ENCODE measurements at places on chromosomes 1 and 21.

DNA sequence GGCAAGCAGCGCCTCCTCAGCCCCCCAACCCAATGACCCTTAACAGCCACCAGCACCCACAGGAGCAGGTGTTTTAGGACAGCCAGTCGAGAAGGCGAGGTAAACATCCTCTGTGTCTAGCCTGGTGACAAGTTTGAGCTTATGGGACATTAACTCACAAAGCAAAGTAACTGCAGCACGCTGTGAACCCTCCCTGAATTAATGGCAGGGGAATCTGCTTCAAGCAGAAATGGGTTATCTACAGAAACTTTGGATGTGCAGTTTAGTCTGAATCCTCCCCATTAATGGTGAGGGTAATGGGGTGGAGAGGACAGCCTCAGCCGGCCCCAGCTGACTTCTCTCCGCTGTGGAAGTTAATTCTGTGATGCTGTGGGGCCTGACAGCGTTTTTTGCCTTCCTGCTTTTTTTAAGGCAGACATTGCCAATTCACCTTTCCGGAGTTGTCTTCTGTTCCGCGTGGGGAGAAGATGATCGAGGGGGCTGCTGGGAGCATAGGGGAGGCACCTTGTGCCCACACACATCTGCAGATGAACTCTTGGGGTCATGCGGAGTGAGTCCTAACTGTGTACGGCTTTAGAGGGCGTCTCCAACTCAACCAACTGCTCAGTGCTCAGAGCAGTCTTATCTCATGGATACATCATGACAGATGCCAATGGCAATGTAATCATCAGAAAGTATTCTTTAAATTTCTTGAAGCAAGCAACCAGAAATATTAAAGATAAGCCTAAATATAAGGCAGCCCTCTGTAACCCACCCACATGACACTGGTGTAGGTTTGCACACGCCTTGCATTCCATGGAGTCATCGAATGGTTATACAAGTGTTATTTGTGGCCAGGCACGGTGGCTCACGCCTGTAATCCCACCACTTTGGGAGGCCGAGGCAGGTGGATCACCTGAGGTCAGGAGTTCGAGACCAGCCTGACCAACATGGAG is 41.0 kb downstream of the POFUT2 start:
- DNase-seq: no peak

GRCh38 chr1:211616231-211616964 is 37.4 kb upstream of the SLC30A1 start:
- peak; percentile 26 for DNase-seq

DNA sequence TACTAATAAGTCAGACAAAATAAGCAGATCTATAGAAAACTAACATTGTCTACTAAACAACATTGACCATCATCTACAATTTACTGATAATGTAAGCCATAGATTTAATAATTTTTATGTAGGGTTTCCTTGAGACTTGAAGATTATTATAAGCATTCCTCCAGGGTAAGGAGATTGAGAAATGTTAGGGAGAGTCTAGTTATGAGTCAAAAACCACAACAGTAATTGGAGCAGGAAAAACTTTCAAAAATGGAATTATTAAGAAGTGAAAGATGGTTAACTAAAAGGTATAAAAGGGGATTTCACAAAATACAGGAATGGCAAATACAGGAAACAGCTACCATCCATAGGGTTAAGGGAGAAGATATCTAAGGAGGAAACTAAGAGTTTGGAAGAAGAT is 12.4 kb upstream of the UHMK1 start:
- no peak for DNase-seq

DNA sequence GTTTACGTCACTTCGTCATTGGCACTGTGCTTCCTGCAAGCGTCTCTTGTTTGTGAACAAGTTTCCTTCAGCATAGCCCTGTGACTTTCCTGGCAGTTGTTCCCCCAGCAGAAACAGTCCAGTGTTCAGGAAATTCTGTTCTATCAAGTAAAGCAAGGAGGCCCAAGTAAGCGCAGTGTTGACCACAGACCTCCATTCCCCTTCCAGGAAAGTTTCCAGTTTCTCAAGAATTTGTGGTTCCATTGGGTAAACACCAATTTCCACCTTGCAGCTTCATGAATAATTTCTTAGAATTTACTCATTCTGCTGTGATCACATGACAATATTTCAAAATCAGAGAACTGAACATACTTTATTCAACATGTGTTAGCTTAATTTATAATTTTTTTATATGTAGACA is 88.5 kb upstream of the ETV3 start:
- no peak for DNase-seq

DNA sequence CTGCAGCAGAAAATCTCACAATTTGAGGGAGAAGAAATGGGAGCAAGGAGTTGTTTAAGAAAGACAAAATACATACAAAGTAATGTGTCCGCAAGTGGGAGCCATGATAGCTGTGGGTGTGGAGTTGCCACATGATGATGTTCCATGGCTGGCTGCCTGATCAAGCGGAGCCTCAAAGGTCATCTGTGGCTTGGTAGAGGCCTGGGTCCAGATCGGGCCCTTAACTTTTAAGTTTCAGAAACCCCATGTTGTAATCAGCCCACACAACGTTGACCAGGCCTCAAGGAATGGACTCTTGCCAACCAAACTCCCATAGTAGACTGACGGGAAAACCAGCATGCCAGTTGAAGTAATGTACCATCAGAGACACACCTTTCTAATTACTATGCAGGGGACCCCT is 64.7 kb upstream of the ANGPTL1 start:
- DNase-seq: no peak

DNA sequence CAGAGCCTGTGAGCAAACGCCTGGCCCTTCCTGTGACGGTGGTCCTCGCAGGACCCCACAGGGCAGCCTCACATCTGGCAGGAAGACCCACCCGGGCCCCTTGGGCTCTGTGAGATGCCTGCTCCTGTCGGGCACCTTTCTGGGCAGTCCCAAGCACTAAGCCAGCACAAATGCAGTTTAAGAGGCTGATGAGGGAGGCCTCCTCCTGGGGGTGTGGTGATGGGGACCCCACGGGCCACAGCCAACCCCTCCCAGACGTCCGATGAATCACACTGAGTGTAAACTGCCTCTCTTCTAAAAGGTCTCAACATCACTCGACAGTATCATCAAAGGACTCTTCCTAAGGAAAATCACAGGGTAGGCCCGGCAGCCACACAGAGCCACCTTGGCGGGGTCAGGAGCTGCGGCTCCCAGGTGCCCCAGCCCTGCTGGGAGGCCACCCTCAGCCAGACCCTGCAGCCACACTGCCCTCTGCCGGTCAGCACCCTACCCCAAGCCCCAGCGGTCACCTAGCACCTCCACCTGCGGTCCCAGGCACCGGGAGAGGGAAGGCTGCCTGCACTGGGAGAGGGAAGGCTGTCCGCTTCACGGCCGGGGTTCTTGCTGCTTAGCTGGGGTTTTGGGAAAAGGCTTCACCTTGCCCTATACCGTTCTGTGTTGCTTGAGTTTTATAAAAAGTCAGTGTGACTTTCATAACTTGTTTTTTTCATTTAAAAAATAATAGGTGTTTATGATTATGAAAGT is 3.9 kb upstream of the PRKCZ start:
- DNase-seq: no peak

GRCh38 chr1:31215065-31215570 is 24.6 kb downstream of the NKAIN1 start:
- no peak for DNase-seq

DNA sequence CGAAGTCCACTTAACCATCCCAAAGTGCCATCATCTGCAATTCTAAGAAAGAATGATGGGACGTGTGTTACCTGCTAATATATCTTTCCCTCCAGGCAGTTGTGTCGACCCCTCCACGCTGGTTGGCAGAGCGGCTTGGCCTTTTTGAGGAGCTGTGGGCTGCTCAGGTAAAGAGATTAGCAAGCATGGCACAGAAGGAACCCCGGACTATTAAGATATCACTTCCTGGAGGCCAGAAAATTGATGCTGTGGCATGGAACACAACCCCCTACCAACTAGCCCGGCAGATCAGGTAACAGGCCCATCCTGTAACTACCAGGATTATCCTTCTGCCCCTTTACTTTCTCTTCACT is 520 bp downstream of the TARS2 start:
- no peak for DNase-seq

DNA sequence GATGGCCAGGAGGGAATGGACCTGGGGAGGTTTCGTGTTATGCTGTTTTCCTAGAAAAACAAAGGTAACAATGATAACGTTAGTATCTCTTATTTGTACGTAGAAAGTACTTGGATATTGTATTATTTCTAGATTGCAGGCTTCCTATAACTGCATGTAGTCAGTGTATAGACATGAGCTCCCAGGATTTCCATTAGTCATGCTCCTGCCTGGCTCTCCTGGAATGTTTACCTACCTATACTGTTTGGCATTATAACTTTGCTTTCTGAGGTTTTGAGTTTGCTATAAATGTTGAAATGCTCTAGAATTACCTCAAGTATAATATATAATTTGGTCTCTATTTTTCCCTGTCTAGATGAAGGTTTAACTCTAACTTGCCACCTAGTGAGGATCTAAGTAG is 66.1 kb downstream of the TTC3 start:
- peak; percentile 24 for DNase-seq

- DNase-seq: no peak
These were observed 248.3 kb downstream of the C1orf94 start for GRCh38 chr1:34425046-34425445.

DNA sequence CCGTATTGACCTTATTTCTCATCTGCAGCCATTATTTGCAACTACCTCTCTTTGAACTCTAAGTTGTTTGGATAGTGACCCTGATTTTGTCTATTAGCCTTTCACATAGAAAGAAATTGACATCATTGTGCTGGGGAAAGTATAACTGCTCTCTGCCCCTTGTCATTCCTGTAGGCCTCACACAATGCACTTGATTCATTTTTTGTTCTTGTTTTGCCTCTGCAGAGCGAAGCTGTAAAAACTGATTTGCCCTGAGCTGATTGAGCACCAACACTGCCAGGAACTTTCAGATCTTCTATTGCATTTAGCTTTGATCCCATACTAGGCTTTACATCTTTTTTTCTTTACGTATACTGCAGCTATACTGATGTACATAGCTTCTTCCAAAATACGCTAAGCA is 167.2 kb upstream of the PTBP2 start:
- DNase-seq: no peak

GRCh38 chr1:30995990-30996612 is 69.4 kb downstream of the PUM1 start:
- DNase-seq: no peak

GRCh38 chr1:59609245-59609644 is 205.5 kb upstream of the HOOK1 start:
- no peak for DNase-seq

DNA sequence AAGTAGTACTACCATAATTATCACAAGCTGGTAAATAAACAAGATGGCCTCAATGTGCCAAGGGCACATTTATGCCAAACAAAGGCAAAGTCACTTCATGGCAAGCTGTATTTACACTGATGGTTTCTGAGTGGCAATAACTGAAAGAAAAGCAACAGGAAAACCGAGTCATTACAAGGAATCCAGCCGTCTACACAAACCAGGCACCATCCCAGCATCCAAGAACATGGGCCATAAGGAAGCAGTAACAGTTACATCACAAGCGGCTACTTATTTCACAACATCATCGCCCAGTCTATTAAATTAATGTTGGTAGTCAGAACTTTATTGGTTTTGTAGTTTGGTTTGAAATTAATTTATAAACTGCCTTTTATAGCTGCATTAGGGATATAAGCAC is 214.2 kb downstream of the RERE start:
- peak; percentile 37 for DNase-seq

DNA sequence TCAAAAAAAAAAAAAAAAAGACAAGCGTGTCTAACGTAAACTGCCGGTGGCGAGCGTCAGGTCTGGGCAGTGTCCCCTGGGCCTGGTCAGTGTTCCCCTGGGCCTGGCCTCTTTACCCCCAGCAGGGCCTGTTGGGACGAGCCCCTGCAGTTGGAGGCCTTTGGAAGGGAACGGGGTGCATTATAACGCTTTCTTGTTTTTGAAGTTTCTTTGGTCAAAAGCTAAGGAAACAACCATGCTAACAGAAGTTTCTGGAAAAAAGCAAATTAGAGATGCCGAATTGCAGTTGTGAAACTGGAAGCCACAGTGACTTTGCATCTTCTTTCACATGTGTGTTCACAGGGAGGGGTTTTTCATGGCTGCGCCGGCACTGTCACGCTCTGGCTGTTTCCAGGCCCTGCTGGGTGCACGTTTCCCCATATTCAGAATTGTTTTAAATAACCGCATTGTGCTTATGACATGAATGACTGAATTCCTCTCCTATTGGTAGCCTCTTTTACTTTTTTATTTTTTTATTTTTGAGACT is 16.0 kb downstream of the RRP1 start:
- DNase-seq: no peak

DNA sequence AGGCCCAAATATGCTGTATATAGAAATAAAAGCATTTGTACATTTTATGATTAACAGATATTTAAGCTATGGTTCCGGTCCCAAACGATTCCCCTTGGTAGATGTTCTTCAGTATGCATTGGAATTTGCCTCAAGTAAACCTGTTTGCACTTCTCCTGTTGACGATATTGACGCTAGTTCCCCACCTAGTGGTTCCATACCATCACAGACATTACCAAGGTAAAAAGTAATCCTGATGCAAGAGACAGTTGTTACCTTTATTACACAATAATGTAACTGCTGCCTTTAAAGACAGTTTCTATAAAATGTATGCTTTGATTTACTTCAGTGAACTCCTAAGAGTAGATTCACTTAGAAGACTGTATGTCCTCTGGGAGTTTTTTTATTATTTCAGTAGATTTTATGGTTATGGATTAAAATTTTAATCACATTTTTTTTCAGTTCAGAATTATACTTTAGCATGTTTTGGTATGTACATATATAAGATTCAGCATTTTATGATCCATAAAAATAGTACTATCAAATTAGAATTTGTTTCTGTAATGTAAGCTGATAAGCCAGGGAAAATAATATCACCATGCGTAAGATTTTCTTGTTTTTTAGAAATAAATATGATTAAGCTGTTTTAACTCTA is 96.5 kb downstream of the USP25 start:
- peak; percentile 45 for DNase-seq

DNA sequence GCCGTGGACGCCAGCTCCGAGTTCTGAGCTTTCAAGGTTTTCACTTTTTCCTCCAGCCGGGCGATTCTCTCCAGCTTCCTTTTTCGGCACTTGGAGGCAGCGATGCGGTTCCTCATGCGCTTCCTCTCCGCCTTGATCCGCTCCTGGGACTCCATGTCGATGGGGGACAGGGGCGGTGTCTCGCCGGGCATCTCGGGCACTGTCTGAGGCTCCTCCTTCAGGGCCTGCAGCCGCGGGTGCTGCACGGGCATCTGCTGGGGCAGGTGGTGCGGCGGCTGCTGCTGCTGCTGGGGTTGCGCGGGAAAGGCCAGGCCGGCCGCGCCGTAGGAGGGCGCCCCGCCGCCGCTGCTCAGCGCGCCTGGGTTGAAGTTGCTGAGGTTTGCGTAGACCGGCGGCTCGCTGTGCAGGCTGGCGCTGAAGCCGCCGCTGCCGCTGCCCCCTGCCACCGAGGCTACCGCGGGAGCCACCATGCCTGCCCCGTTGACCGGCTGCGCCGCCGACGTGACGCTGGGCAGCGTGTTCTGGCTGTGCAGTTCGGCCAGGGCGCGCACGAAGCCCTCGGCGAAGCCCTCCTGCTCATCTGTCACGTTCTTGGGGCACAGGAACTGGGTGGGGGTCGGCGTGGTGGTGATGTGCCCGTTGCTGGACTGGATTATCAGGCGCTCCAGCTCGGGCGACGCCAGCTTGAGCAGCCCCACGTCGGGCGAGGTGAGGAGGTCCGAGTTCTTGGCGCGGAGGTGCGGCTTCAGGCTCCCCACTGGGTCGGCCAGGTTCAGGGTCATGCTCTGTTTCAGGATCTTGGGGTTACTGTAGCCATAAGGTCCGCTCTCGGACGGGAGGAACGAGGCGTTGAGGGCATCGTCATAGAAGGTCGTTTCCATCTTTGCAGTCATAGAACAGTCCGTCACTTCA is 1.4 kb downstream of the JUN start:
- DNase-seq: peak; percentile 34
